ENCODE measurements at places on chromosomes 2 and 18.

- no peak for DNase-seq
Observed at GRCh38 chr2:119713819-119714490, 35.0 kb downstream of the TMEM177 start.

DNA sequence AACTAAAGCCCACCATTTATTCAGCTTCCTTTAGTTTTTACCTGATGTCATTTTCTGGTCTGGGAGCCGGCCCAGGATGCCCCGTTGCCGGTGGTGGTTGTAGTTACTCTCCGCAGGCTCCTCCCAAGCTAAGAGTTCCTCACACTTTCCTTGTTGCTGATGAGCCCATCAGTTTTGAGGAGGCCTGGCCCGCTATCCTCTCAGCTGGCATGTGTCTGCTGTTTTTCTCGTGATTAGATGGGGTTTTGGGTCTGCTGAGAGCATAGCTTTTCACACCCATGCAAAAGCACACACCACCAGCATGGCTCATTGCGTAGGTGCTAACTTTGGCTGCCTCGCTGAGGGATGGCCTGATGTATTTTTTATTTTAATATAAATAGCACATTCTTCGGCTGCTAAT, 72.1 kb downstream of the PSMG2 start:
- DNase-seq, result no peak

- DNase-seq, result no peak
Observed at GRCh38 chr18:54948350-54948837, 10.9 kb downstream of the CCDC68 start.

- DNase-seq, result no peak
Observed at GRCh38 chr18:26003356-26003755, 87.1 kb downstream of the SS18 start.

- DNase-seq, result no peak
Observed at GRCh38 chr2:160270571-160271113, 70.6 kb upstream of the ITGB6 start.

- no peak for DNase-seq
Observed at GRCh38 chr2:14628901-14629300, 3.6 kb upstream of the LRATD1 start.
